ENCODE measurements at places on chromosomes 6 and 20.

DNA sequence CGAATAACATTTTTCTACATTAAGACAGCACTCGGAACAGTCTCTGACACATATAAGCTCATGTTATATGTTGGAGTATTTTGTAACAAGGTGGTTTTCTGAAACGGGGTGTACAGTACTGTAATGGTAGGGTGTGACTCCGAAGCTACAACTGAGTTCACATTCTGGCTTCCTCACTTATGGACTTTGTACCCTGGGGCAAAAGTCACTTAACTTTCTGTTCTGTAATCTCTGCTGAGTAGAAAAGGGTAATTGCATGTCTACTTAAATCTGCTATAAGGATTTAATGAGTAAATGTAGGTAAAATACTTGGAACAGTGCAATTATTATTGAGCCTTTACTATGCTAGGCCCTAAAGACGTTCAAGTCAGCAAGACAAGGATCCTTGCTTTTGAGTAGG, 4.7 kb upstream of the LTV1 start:
- DNase-seq = no peak

DNA sequence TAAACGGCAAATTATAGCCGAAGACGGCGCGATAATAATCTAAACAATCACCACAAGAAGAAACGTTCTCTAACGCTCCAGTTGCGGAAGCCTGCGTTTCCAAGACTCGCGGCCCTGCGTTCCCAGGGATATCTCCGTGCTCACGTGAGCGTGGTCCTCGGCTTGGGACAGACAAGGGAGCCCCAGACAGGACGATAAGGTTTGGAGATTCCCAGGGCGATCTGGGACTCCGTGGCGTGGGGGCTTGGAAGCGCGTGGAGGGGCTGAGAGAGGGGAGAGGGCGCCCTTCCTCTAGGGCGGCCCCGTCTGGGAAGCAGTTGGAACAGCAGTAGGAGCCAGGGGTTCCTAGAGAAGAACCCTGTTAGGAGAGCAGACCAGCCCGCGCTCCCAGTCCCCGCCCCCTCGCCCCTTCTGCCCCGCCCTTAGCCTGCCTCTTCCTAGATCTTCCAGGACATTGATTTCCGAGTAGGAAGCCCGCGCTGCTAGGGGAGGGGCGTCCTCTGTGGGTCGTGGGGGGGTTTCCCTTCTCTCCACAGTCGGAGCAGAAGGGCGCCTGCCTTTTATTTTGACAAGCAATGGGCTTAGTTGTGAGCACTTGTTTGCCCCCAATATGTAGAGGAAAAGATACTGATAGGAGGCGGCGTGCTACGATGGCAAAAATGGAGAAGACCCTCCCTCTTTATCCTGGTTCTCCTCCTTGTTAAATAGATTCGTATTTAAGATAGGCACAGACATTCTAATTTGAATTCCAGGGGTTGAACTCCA, 10.6 kb downstream of the NRN1 start:
- no peak for DNase-seq

- no peak for DNase-seq
These were observed 4.7 kb downstream of the CDKN1A start for GRCh38 chr6:36683145-36683655.

- no peak for DNase-seq
These were observed 121.2 kb upstream of the BTN3A2 start for GRCh38 chr6:26243752-26244151.

- no peak for DNase-seq
These were observed 230.3 kb downstream of the IBTK start for GRCh38 chr6:82017288-82017687.

- no peak for DNase-seq
These were observed 8.1 kb upstream of the AP5S1 start for GRCh38 chr20:3812259-3812681.

DNA sequence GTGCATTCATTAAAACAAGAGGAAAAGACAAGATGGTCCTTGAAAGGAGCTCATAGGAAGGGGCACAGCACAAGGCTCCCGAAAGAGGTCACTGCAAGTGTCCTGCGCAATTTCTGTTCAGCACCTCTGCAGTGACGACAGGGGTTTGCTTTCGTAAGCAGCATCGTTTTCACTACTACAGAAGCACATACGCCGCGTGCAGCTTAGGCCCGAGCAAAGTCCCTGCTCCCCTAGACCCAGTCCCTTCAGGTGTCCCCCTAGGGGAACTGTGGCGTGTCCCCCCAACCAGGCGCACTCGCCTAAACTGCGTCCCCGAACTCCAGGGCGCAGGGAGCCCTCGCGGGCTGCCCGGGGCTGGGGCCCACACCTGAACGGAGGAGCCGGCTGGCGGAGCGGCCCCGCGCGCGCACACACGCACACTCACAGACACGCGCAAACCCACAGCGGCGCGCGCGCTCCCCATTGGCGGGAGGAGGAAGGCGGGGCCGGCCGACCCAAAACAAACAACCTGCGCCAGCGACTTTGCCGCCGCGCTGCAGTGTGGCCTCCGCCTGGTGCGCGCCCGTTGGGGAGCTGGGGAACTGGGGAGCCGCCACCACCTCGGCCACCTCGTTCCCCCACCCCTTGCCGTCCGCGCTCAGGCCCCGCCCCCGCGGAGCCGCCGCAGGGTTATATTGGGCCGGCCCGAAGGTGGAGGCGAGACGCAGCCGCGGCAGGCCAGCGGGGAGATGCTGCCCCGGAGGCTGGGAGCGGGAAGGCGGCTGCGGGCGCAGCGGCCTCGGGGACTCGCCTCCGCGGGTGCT, at the start of gene FOXQ1:
Gene FOXQ1 (plus strand): TSS at position 699 of the 803 bp plus-strand sequence. CDS start 607 bp downstream, outside the sequence.
- peak; percentile 51 for DNase-seq

- DNase-seq = no peak
These were observed 61.4 kb downstream of the RFPL4B start for GRCh38 chr6:112408522-112408921.

DNA sequence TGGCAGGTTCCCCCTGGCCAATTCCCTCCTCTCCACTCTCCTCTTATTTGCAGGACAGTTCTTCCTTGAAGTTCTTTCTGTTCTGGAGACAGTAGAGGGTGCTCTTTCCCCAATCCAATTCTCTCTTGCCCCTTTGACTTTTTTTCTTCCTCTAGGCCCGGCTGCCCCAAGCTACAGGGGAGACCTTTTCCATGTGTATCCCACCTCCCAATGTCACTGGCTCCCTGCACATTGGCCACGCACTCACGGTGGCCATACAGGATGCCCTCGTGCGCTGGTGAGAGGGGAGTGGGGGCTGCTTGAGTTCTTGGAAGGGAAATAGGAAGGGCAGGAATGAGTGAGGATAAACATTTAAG, 1.5 kb downstream of the VARS2 start:
- DNase-seq = peak; percentile 88

DNA sequence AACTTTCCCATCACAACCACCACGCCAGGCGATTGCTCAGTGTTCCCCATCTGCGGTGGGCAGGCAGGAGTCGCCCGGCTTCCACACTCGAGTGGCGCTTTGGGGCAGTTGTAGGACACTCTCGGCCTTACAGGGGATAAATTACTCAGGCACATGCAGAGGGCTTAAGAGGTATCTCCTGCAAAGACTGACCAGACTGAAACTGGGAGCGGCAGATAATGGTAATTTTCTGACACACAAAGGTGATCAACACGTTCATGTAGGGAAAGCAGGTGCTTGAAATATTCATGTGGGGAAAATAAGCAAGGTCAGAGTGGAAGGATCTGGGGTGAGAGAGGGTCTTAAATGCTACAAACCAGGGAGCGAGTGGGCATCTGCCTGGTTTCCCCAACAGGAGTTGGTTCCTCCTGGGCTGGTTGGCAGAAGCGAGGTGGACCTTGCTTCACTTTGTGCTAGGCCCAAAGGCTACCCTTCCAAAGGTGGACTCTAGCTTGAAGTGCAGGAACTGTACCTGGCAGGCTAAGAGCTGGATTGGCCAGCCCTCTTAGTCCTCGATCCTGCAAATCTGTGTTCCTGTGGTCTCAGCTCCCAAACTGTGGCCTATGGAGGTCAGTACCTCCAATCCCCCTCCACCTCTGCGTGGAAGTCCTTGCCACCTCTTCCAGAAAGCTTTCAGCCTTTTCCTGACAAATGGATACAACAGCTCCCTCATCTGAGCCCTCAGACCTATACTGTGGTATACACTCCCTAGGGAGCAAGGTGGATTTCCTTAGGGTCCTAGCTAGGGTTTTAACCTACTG, 16.7 kb downstream of the PLAGL2 start:
- no peak for DNase-seq

DNA sequence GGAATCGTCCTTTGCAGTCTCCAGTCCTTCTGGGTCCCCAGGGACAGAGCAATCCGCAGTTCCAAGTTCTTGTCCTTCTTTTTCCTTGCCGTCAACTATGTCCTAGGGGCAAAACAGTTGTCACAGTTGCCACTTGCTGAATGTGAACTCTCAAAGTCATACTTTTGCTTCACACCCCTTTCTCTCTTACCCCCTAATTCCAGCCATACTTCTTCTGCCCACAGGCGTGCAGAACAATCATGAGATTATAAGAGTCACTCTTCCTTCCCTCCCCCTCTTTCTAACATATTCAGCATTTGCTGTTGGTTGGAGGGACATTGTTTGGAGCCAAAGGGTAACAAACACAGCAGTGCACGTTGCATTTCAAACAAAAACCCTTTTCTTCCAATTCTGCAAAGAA, 74.4 kb downstream of the BCAS1 start:
- no peak for DNase-seq

GRCh38 chr6:125232466-125232865, 69.3 kb downstream of the HDDC2 start:
- DNase-seq = no peak

DNA sequence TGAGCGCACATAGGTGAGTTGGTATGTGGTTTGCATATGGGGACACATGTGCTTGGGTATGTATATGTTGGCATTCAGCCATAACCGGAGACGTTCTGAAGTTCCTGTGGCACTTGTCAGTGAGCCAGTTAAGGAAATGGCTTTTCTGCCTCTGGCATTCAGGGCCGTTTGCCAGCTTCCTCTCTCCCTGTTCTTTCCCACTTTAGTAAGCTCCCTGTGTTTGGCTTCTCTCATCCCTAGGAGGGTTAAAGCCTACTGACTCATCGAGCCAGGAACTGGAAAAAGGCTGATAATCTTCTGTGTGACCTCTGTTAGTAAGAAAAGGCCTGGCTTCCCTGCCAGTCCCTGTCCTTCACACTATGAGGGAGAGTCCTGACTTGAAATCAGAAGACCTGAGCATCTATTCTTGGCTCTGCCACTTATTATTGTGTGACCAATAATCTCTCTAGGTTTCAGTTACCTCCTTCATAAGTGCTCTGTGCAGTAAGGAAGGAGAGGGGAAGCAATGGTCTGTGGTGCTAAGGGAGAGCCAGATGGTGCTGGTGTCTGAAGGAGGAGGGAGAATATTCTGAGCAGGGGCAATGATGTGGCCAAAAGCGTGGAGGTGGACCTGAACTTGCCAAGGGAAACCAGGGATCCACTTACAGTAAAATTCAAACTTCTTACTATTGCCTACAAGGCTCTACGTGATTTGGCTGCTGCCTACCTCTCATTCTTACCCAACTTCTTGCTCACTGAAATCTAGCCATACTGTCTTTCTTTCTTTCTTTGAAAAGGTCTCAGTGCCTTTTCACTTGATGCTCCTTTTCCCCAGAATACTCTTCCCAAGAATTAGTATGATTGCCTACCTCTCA, 31.4 kb downstream of the ACSS2 start:
- no peak for DNase-seq

- no peak for DNase-seq
These were observed 44.8 kb downstream of the FARS2 start for GRCh38 chr6:5305968-5306626.

- no peak for DNase-seq
These were observed 96.6 kb downstream of the TMEM242 start for GRCh38 chr6:157226761-157227160.

DNA sequence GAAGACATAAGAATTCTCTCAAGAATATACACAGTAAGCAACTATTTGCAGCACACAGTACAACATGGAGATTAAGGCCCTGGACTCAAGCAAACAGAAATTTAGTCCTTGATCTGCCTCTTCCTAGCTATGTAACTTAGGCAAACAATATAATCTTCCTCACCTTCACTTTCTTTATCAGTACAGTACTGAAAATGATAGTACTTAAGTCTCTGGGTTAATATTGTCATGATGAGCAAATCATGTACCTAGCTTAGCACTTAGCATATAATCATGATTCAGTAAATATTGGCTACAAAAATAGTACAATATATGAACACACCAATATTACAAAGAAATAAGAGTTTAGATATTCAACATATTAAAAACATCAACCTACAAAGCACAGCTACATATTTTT, 320.5 kb downstream of the HACE1 start:
- no peak for DNase-seq

DNA sequence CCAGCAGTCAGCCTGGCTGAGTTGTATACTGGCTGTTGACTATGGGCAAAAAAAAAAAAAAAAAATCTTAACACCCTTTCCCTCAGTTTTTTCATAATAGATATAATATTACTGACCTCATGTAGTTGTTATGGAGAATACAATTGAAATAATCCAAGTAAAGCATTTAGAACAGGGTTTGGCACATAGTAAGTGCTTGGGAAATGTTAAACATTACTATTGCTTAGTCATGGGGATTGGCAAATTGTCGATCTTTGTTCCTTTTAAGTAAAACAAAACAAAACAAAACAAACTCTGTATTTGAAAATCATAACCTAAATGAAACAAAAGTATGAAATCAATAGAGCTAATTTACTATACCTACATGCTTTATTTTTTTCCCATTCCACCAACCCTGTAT, 458.4 kb downstream of the GRIK2 start:
- DNase-seq = no peak

DNA sequence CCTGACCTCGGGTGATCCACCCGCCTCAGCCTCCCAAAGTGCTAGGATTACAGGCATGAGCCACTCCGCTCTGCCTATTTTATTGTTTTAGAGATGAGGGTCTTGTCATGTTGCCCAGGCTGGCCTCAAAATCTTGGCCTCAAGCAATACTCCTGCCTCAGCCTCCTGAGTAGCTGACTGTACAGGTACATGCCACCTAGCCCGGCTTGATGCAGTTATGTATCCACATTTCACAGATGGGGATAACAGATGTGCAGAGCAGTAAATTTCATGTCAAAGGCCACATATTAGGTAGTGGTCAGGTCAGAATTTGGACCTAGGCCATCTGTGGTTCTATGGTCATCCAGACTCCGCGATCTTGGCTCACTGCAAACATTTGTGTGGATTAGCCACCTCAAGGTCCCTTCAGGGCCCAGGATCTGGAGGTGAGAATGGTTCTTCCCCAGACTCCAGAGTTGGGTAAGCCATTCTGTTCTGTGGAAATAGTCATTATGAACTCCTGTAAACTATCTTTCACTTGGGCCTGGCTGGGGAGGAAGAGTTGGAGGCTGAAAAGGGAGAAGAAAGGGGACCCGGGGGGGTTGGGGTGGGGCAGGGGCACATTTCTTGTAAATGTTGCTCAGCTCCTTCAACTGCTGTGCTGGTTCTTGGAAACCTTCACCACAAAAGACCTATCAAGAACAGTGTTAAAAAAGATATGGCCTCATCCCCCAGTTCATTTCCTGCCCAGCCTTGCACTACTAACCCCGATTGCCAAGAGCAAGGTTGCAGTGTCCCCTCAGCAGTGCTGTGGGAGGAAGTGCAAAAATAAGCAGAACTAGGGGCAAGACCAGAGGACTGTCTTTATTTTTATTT, 13.0 kb downstream of the PIM1 start:
- peak; percentile 43 for DNase-seq

GRCh38 chr6:167781066-167781767, 45.5 kb upstream of the AFDN start:
- DNase-seq = no peak

Measured in GM13977 (cell line).